ENCODE measurements at places on chromosomes 12 and 14.

DNA sequence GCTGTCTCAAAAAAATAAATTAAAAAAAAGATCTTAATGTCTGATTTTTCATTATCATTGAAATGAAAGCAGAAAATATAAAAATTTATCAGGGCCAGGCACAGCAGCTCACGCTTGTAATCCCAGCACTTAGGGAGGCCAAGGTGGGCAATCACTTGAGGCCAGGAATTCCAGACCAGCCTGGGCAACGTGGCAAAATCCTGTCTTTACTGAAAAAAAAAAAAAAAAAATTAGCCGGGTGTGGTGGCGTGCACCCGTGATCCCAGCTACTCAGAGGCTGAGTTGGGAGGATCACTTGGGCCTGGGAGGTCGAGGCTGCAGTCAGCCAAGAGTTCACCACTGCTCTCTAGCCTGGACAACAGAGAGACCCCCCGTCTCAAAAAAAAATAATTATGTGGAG lies 37.6 kb upstream of the CLIP1 start:
- H3K36me3 ChIP-seq = no peaks in the 10 kb centered on the region
- no peak overlapping the region for H3K4me3 ChIP-seq
- no peak overlapping the region for H3K27ac ChIP-seq
- peaks cover 24% of the 10 kb centered on the region for H3K4me1 ChIP-seq
- H3K27me3 ChIP-seq = no peaks in the 10 kb centered on the region

- no peak for DNase-seq
- H3K36me3 ChIP-seq = no peaks in the 10 kb centered on the region
- no peaks in the 10 kb centered on the region for H3K4me1 ChIP-seq
- no peak overlapping the region for H3K4me3 ChIP-seq
- H3K27me3 ChIP-seq = no peaks in the 10 kb centered on the region
Observed at GRCh38 chr14:24815543-24815942, 181.6 kb upstream of the GZMB start.

DNA sequence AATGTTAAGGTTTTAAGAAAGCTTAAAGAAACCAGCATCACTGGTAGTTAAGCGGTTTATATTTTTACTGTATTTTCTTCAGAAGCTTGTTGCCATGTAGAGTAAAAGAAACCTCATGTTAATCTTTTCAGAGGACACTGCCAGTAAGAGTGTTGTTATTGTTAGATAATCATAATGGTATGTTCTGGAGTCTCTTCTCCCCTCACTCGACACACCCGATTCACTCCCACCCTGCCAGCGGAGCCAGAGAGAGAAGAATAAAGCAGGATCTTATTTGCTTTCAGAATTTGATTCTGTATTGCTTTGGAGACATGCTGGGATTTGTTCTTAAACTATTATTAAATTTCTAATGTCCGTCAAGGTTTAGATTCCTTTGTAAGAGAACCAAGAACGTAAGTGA lies 113.7 kb downstream of the SAMD4A start:
- H3K4me3 ChIP-seq = no peak overlapping the region
- H3K27me3 ChIP-seq = peaks cover 18% of the 10 kb centered on the region
- no peaks in the 10 kb centered on the region for H3K36me3 ChIP-seq

GRCh38 chr14:68680541-68681051 lies 112.3 kb downstream of the ZFP36L1 start:
- peaks cover 80% of the 10 kb centered on the region for H3K4me1 ChIP-seq
- no peak for DNase-seq
- no peak overlapping the region for H3K4me3 ChIP-seq
- H3K36me3 ChIP-seq = no peaks in the 10 kb centered on the region
- H3K27me3 ChIP-seq = no peaks in the 10 kb centered on the region

DNA sequence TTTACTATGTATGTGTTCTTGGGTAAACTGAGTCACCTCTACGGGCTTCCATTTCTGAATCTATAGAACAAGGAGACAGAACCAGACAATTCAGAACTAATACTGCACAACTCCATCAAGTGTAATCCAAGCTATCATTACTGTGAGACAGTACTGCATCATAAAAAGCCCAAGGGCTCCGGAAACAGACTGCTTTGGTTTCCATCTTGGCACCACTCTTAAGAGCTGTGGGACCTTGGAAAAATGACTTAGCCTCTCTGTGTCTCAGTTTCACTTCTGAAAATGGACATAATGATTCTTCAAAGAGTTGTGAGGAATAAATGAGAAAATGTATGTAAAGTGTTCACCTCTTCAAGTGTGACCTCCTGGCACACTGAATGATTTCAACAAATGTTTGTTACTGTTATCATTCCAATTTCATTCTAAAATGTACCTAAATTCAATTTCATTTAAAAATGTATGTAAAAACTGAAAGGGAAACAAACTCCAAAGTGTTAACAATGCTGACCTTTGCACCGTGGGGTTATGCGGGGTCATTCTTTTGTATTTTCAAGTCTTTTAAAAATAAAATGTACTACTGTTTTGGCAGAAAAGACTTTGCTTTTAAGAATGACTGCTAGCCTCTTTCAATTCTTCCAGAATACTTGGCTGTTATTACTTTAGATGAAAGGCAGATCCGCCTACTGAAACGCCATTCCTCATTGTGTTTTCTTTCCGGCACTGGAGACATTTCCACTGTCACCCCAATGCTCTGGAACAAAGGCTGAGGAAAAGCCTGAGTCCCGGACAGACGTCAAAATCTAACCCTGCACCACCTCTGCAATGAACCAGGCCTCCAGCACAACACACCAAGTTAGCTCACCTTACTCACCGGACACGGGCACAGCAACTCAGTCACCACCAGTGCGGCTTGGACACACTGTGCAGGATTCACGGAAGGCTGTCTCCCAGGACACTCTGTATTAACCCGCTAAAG lies 62.8 kb downstream of the TMCC3 start:
- H3K36me3 ChIP-seq = no peaks in the 10 kb centered on the region
- no peak for DNase-seq
- no peaks in the 10 kb centered on the region for H3K4me1 ChIP-seq
- no peak overlapping the region for H3K4me3 ChIP-seq
- peak overlapping the region; percentile 72 for H3K27ac ChIP-seq

GRCh38 chr14:99468081-99468480 lies 12.6 kb downstream of the SETD3 start:
- H3K27me3 ChIP-seq = no peaks in the 10 kb centered on the region
- no peak overlapping the region for H3K27ac ChIP-seq
- H3K36me3 ChIP-seq = peaks cover 8% of the 10 kb centered on the region
- H3K4me3 ChIP-seq = no peak overlapping the region
- peaks cover 22% of the 10 kb centered on the region for H3K4me1 ChIP-seq

DNA sequence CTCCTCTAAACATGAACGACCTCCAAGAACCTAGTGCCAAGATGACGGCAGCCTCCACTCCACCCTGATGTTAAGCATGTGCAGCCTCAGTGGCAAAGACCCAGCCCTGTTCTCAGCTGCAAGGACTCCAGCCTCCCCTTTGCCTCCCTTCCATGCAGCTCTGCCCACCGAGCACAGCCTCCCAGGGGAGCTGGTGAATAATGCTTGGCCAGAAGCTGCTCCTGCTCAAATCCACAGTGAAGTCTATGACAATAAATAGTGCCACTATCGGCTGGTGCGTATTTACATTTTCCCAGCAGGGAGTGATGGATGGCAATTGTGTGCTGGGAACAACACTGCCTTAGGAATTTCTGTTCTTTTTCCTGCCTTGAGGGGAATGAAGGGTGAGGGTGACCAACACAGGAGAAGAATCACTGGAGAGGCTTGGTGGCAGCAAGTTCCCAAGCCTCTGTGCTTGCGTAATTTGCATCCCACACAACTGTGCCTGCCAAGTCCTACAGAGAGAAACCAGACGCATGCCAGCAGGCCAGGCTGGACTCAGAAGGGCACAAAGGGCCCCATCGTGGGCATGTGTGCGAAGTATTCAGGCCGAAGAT lies 29.9 kb upstream of the TC2N start:
- H3K4me1 ChIP-seq = peaks cover 4% of the 10 kb centered on the region
- peaks cover 6% of the 10 kb centered on the region for H3K27me3 ChIP-seq
- H3K27ac ChIP-seq = peak overlapping the region; percentile 31
- no peaks in the 10 kb centered on the region for H3K36me3 ChIP-seq

GRCh38 chr12:66636771-66637170 lies 42.1 kb downstream of the GRIP1 start:
- no peaks in the 10 kb centered on the region for H3K4me1 ChIP-seq
- DNase-seq = no peak
- no peak overlapping the region for H3K27ac ChIP-seq

DNA sequence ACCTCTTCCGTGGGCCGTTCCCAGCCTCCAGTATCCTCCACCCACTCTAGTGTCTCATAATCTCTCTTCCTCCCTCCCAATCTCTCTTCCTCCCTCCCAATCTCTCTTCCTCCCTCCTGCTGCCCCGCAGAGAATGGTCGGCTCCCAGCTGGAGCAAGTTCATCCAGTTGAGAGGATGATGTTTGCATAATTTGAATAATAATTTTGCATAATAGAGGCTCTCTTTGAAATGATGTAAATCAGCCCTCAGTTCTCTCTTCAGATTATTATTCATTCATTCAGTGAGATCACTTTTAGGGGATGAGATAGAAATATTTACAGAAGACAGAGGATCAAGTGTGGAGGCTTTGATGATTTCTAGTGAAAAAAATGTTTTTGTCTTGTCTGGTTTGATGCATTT lies 125.0 kb downstream of the PTPN11 start:
- no peaks in the 10 kb centered on the region for H3K36me3 ChIP-seq
- H3K4me1 ChIP-seq = no peaks in the 10 kb centered on the region
- no peaks in the 10 kb centered on the region for H3K27me3 ChIP-seq
- DNase-seq = no peak
- no peak overlapping the region for H3K27ac ChIP-seq

GRCh38 chr14:51321036-51321435 lies 81.0 kb downstream of the TMX1 start:
- no peaks in the 10 kb centered on the region for H3K36me3 ChIP-seq
- DNase-seq = no peak
- no peaks in the 10 kb centered on the region for H3K27me3 ChIP-seq
- no peaks in the 10 kb centered on the region for H3K4me1 ChIP-seq

DNA sequence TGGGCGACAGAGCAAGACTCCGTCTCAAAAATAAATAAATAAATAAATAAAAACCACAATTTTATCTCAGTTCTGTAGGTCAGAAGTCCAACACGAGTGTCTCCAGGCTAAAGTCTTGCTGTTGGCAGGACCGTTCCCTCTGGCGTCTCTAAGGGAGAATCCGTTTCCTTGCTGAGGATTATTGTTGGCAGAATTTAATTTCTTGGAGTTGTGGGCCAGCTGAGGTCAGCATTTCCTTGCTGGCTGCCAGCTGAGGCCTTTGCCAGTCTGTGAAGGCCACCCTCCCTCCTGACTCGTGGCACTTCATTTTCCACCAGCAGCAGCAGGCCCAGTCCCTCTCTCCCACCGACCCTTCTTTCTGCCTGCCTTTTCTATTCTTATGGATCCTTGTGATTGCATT lies 17.2 kb downstream of the PSMC1 start:
- H3K4me3 ChIP-seq = no peak overlapping the region
- no peak overlapping the region for H3K27ac ChIP-seq
- peaks cover 22% of the 10 kb centered on the region for H3K4me1 ChIP-seq
- DNase-seq = no peak
- H3K27me3 ChIP-seq = no peaks in the 10 kb centered on the region

- peaks cover 11% of the 10 kb centered on the region for H3K4me1 ChIP-seq
- H3K27me3 ChIP-seq = no peaks in the 10 kb centered on the region
- no peak for DNase-seq
- H3K36me3 ChIP-seq = no peaks in the 10 kb centered on the region
Observed at GRCh38 chr12:58029260-58029659, 87.9 kb downstream of the ATP23 start.

- no peaks in the 10 kb centered on the region for H3K36me3 ChIP-seq
- no peak overlapping the region for H3K27ac ChIP-seq
- no peaks in the 10 kb centered on the region for H3K27me3 ChIP-seq
Observed at GRCh38 chr12:122819209-122819785, 16.0 kb upstream of the HIP1R start.

- no peak for DNase-seq
- no peaks in the 10 kb centered on the region for H3K36me3 ChIP-seq
- H3K4me1 ChIP-seq = peaks cover 20% of the 10 kb centered on the region
- H3K27me3 ChIP-seq = no peaks in the 10 kb centered on the region
- H3K27ac ChIP-seq = no peak overlapping the region
Observed at GRCh38 chr12:101707131-101707782, 9.8 kb downstream of the CHPT1 start.

DNA sequence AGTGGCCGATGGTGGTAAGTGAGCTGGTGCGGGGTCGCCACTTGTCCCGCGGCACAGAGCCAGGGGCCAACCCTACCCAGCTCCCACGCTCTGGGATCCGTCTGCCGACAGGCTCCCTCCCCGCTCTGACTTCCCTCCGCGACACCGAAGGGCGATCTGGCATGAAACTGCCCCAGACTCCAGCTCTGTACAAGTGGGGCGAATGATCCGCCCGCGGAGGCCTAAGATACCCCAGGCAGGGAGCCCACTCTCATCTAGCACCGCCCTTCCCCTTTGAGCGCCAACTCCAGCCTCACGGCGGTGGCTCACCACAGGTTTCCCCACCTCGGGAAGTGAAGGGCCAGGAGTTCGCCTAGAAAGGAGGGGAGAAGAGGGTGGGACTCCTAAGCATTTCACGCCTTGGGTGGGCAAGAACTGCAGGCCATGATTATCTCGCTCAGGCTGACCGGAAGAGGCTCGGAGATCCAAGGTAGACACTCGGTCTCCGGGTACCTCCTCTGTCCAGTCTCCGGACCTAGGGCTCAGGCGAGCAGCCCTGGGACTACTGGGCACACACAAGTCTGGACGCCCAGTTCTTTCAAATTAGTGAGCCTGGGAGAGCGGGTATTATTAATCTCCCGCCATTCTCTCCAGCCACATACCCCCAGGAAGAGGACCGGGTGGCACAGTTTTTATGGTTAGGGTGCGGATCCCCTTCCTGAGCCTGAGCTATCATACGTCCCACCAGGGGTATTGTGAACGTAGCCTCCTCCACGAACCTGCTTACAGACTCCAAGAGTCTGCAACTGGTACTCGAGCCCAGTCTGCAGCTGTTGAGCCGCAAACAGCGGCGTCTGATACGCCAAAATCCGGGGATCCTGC lies 849 bp downstream of the WNT1 start:
- peaks cover 100% of the 10 kb centered on the region for H3K27me3 ChIP-seq
- no peak for DNase-seq
- peak overlapping the region; percentile 18 for H3K4me3 ChIP-seq

DNA sequence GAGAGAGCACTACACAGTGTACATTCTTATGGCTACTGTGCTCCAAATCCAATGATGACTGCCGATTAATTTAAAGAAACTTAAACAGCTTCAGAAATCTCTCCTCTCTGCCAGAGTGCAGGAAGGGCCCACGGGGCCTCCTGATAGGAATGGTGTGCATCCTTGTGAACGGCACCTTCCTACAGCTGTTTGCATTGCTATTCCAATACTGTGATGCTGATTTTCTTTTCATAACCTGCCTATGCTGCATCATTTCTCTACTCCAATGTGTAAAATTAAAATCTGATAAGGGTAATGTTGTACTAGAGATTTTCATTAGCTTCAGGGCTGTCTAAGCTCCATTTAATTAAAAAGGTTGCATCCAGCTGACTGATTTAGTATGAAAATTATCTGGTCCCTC lies 159.0 kb downstream of the HELB start:
- H3K36me3 ChIP-seq = no peaks in the 10 kb centered on the region
- no peak overlapping the region for H3K4me3 ChIP-seq
- H3K27me3 ChIP-seq = no peaks in the 10 kb centered on the region
- H3K4me1 ChIP-seq = no peaks in the 10 kb centered on the region
- H3K27ac ChIP-seq = no peak overlapping the region
- no peak for DNase-seq

GRCh38 chr12:49838973-49839633 lies 3.8 kb downstream of the BCDIN3D start:
- H3K36me3 ChIP-seq = no peaks in the 10 kb centered on the region
- H3K4me3 ChIP-seq = no peak overlapping the region
- H3K27ac ChIP-seq = no peak overlapping the region
- H3K27me3 ChIP-seq = no peaks in the 10 kb centered on the region

GRCh38 chr14:50002926-50003212 lies 110.0 kb downstream of the ARF6 start:
- no peaks in the 10 kb centered on the region for H3K27me3 ChIP-seq
- H3K36me3 ChIP-seq = no peaks in the 10 kb centered on the region
- peak overlapping the region; percentile 67 for H3K4me3 ChIP-seq
- no peak for DNase-seq

- H3K4me3 ChIP-seq = no peak overlapping the region
- peaks cover 43% of the 10 kb centered on the region for H3K4me1 ChIP-seq
- DNase-seq = no peak
Observed at GRCh38 chr12:4281173-4281654, 7.7 kb downstream of the CCND2 start.
